ENCODE measurements at places on chromosomes 6 and 20.
A peak's percentile ranks its signal among the peaks of the same experiment; 100 is the strongest.

- DNase-seq = no peak
Measured at GRCh38 chr6:36735110-36736071, 37.8 kb downstream of the RAB44 start.

DNA sequence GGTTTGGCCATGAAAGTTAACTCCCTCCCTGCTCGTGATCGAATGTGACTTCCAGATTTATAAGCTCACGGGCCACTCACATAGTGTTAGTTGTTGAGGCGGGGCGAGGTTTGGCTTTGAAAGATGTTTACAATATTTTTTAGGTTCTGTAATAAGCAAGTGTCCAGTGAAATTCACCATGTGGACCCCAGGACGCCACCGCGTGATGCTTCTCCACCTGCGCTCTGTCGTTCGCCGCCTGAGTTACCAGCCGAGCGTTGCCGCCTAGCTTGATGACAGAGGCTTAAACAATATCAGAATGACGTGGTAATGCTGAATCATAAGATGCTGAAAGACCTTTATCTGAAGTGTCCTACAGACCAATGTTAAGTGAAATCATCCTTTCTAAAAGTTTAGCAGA lies 241.0 kb downstream of the MYLK4 start:
- no peak for DNase-seq

DNA sequence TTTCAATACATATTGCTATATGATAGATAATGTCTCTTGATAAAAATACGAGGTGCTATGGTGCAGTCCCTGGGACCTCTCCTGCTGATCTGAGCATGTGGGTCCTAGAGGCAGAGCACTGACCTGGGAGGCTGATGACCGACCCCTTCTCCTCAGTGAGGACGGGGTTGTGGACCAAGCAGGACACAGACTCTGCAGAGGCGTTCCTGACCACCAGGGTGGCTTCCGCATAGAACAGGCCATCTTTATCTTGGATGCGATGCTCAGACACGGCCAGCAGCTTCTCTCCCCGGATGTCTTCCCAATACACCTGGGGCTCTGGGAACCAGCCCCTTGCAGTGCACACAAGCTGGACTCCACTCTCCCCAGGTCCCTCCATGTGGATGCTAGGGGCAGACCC lies 4.2 kb downstream of the BTNL2 start:
- no peak for DNase-seq

- no peak for DNase-seq
Measured at GRCh38 chr6:148524976-148525375, 182.3 kb downstream of the SASH1 start.

DNA sequence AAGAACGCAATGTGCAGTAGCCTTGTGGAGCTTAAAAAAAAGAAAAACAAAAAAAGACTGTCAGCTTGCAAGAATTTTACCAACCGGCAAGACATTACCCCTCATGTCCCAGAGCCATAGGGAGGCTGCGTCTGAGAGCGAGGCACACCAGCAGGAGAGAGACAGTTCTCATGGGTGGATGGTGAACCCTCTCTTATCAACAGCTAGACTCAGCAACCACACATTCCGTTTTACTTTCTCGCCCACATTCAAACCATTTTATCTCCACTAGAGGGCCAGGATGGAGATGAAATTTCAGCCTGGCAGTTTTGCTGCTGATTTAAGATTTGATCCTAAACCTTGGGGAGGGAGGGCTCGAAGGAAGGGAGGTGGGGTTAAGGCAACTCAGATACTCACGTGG lies 247.0 kb downstream of the ATXN1 start:
- DNase-seq = peak; percentile 81

DNA sequence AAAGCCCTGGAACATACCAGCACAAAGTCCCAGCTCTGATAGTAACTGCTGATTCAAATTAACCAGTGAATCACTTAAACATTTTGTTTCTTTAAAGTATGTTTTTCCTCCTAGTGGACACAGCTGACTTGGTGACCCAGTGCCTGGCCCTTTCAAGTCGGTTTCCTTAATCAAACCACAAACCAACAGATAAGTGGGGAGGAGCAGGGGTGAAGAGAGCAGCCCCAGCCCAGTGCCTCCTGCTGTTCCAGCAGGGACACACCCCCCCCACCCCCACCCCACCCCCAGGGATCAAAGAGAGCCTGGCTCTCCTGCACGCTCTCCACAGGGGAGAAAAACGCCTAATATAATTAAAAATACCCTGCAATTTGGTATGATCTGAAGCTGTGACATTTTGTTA lies 55.4 kb upstream of the TBXT start:
- DNase-seq = no peak

DNA sequence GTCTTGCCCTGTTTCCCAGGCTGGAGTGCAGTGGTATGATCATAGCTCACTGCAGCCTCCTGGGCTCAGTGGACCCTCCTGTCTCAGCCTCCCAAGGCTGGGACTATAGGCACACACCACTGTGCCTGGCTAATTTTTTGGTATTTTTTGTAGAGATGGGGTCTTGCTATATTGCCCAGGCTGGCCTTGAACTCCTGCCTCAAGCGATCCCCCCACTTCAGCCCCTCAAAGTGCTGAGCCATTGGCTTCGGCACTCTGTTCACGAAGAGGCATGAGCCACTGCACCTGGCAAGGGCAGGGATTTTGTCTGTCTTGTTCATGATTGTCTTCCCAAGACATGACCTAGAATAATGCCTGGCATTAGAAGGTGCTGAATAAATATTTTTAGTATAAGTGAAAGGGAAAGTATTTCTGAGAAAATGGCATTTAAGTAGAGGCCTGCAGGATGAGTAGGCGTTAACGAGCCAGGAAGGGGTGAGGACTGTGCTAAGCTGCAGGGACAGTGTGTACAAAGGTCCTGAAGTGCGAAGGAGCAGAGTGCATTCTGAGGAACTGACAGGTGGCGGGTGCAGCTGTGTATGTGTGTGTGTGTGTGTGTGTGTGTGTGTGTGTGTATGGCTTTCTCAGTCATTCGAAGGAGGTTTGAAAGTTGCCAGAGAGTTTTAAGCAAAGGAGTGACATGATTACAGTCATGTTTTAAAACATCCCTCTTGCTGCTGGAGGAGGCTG lies 43.0 kb downstream of the VEGFA start:
- no peak for DNase-seq

DNA sequence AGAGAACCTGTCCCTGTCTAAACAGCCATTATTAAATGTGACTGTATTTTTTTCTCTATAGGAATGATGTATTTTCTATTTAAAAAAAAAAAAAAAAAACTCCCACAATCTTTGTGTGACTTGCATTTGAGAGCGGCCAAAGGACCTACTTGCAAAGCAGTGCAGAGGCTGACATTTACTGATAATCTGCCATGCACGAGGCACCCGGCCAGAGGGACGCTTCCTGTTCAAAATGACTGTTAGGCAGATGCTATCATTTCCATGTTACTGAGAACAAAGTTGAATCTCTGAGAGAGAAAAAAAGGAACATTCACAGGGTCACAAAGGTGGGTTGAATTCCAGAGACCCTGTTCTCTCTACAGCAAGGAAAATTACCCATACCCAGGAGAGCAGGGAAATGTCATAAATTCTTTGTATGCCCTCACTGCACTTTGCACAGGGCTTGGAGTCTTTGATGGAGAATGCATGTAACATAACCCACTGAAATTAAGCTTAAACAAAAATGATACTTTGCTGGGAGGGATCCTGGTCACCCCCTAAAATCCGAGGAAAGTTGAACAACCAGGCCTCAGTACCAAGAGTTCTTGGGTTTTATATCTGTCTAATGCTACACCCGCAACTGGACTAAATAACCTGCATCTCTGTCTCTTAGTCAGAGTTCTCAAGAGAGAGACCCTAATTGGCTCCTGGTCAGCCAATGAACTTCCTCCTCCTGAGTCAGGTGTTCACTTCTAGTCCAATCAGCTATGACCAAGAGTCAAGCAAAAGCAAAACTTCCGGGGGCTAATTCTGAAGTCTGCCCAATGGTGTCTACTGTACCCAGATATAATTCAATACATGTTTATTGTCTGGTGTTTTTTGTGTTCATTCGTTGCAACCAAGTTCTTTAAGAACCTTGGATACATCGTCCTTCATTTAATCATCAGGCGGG lies 61.2 kb downstream of the GCLC start:
- DNase-seq = peak; percentile 31

DNA sequence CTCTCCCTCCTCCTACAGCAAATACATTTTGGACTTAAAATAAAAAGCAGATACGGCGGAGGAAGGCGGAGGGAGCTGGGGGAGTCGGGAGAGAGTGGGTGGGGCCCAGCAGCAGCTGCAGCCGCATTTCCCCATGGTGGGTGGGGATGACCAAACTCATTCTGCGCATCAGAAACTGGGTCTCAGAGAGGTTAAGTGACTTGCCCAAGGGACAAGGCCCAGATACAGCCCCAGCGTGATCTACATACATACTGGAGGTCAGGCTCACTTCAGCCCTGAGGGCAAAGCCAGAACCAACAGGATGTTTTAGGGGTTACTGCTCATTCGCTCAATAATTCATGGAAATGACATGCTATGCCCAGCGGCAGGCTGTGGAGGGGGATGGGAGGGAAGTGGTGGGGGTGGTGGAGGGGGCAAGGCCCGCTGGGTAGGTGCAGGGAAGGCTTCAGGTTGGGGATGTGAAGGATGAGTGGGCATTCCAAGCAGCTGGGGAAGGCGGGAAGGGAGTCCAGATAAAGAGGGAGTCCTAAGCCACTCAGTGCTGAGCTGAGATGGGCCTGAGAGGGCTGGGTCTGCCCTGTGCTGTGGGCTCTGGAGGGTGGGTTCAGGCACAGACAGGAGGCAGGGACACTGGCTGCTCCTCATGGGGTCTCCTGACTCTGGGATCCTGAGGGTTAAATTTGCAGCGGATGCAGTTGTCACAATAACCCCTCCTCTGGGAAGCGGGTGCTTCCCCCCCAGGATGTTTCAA lies 31.0 kb downstream of the DLGAP4 start:
- no peak for DNase-seq

- DNase-seq = peak; percentile 86
Measured at GRCh38 chr20:3420211-3420707, 12.8 kb upstream of the DNAAF9 start.

DNA sequence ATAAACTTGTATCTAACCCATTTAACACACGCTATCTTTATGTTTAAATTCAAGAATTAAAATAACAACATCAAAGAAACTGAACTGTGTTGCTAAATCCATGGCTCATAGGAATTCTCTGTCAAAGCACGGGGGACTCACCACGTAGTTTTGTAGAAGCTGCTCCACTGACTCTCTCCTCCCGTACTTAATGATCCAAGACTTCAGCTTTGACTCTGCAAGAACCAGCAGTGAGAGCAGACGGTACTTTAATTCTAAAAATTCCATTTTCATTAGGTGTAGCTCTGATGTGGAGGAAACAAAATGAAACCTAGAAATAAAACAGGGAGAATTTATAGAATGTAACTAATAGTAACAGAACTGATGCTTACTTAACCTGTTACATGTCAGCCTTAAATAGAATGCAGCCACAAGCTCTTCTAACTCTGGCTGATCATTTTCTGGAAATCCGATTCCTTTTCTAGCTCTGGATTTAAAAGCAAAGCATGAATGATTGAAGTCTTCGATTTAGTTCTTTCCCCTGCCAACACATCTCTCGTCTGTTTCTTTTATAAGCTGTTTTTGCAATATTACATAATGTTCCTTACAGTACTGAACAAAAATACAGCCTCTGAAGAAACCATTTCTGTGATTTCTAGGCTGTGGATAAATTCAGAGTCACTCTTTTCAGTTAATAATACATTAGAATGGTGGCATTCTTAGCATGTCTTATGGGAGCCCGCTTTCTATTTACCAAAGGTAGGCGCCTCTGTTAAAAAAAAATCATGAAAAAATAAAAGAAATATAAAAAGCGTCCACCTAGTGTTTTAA lies 165.5 kb downstream of the SYNE1 start:
- DNase-seq = no peak

GRCh38 chr20:14820771-14821170 lies 483.4 kb upstream of the FLRT3 start:
- DNase-seq = no peak

GRCh38 chr6:26363882-26364701 lies 906 bp upstream of the BTN3A2 start:
- peak; percentile 22 for DNase-seq

DNA sequence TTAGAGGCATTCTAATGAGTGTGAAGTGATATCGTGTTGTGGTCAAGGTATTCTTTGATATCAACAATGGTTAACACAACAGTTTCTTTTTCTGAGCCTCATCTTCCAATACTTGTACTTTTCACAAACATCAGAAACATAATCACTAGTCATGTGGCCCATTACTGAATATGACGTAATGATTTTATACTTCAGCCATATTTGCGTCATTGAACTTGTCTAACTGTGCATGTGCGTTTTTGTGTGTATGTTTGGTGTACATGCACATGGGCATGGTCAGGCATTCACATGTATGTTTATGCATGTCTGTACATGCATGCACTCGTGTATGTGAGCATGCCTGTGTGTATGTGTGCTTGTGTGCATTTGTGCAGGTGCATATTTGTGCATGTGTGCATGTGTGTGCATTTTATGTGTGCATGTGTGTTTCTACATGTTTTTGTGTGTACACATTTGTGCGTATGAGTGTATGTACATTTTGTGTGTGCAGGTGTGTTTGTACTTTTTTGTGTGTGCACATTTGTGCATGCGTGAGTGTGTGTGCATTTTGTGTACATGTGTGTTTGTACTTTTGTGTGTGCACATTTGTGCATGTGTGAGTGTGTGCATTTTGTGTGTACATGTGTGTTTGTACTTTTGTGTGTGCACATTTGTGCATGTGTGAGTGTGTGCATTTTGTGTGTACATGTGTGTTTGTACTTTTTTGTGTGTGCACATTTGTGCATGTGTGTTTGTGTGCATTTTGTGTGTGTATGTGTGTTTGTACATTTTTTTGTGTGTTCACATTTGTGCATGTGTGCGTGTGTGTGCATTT lies 29.4 kb downstream of the PRR18 start:
- no peak for DNase-seq

DNA sequence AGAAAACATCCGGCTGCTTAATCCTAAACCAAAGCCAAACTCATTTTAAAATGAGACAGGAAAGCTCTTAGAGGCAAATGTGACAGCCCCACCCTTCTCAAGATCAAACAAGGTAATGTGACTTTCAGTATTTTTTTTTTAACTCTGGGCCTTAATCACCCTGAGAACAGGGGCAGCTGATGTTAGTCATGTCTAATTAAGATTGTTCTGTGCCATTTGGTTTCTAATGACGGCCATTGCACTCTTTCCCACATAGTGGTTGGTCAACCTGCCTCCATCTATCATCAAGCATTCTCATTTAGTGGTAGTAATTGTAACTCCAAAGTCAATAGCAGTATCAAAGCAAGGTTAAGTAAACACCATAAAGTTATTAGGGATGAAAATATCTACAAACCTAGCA lies 191.6 kb upstream of the EXOC2 start:
- DNase-seq = no peak

DNA sequence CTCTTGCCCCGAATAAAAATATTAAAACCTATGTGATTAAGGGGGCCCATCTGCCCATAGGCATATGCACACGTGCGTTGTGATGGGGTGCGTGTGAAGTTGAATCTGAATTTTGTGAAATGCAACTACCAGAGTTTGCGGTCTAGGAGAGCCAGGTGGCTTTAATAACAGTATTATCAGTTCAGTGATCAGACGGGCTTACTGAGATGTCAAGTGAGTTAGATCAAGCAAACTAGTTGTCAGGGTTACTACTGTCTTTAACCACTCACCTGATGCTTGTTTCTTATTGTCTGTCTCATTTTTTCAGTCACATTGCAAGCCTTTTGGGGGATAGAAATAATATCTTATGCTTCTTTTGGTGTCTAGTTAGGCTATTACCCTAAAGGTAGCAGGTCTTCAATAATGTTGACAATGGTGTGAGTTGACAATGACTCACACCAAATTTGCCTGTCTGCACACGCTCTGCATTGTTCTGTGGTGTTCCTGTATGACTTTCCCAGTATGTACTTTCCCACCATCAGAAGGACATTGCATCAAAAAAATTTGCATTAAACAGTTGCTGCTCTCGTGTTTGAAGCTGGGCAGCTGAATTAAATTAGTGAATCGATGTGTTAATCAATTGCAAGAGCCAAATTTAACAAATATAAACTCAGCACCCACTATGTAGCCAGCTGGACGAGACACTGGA lies 103.1 kb upstream of the NAA20 start:
- DNase-seq = no peak

Data from A673 (cell line).